ENCODE measurements at places on chromosomes 5 and 9.

GRCh38 chr9:130960522-130961378, 21.7 kb upstream of the FIBCD1 start:
- no peak overlapping the region for H3K27ac ChIP-seq
- H3K4me3 ChIP-seq: no peak overlapping the region
- no peaks in the 10 kb centered on the region for H3K36me3 ChIP-seq

- peak; percentile 81 for DNase-seq
- no peak overlapping the region for H3K4me3 ChIP-seq
- H3K27me3 ChIP-seq: peaks cover 15% of the 10 kb centered on the region
- H3K27ac ChIP-seq: no peak overlapping the region
Measured at GRCh38 chr9:34701023-34701768, 8.7 kb downstream of the CCL21 start.

- no peak for DNase-seq
- H3K4me3 ChIP-seq: no peak overlapping the region
- H3K4me1 ChIP-seq: no peaks in the 10 kb centered on the region
- H3K27me3 ChIP-seq: no peaks in the 10 kb centered on the region
Measured at GRCh38 chr5:65588694-65589093, 25.6 kb downstream of the PPWD1 start.

GRCh38 chr5:95441636-95442035, 50.5 kb downstream of the FAM81B start:
- no peaks in the 10 kb centered on the region for H3K4me1 ChIP-seq
- no peak overlapping the region for H3K27ac ChIP-seq
- H3K36me3 ChIP-seq: no peaks in the 10 kb centered on the region

GRCh38 chr9:76691517-76692313, 72.5 kb upstream of the PCA3 start:
- peak overlapping the region; percentile 24 for H3K4me3 ChIP-seq
- no peaks in the 10 kb centered on the region for H3K36me3 ChIP-seq
- no peaks in the 10 kb centered on the region for H3K4me1 ChIP-seq
- no peak overlapping the region for H3K27ac ChIP-seq

DNA sequence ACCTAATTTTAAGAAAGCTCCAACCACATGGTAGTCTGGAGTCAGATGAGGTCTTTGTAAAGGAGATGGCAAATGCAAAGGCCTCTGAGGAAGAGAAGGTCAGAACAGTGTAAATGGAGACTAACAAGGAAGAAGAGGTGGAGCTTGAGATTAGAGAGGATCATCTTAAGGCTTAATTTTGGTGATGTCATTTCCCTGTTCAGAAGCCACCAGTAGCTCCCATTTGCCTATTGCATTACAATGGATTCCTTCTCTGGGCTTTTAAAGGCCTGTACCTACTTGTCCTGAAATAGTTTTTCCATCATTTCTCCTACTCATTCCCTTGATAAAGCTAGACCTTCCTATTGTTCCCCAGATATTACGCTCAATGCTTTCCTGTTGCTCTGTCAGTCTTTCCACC, 16.1 kb downstream of the PCSK5 start:
- H3K27me3 ChIP-seq: no peaks in the 10 kb centered on the region
- H3K4me1 ChIP-seq: no peaks in the 10 kb centered on the region
- peak; percentile 21 for DNase-seq
- no peaks in the 10 kb centered on the region for H3K36me3 ChIP-seq
- no peak overlapping the region for H3K27ac ChIP-seq

DNA sequence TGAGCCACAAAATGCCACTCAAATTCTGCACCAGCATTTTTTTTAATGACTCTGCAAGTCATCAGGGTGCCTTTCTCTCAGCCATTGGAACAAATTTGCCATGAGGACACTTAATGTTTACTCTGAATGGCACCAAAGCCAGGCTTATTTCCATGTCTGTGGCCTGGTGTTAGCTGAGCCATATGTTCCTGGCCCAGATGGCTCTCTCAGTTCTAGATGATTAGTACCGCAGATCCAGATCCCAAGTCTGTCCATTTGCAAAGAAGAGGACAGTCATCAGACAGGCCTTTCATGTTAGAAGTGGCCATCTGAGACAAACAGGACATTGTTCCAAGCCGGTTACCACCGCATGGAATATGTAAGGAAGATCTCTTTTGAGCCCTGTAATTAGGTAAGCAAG, 70.3 kb downstream of the INSYN2B start:
- DNase-seq: no peak
- H3K27ac ChIP-seq: no peak overlapping the region
- no peaks in the 10 kb centered on the region for H3K4me1 ChIP-seq
- no peaks in the 10 kb centered on the region for H3K27me3 ChIP-seq

GRCh38 chr5:74161170-74161569, 479.4 kb downstream of the ENC1 start:
- no peaks in the 10 kb centered on the region for H3K36me3 ChIP-seq
- no peak for DNase-seq
- H3K4me1 ChIP-seq: no peaks in the 10 kb centered on the region
- no peaks in the 10 kb centered on the region for H3K27me3 ChIP-seq
- no peak overlapping the region for H3K27ac ChIP-seq
- no peak overlapping the region for H3K4me3 ChIP-seq

GRCh38 chr5:517535-518100, 6.6 kb downstream of the SLC9A3 start:
- H3K36me3 ChIP-seq: no peaks in the 10 kb centered on the region
- H3K27me3 ChIP-seq: peaks cover 3% of the 10 kb centered on the region
- no peak overlapping the region for H3K27ac ChIP-seq
- no peaks in the 10 kb centered on the region for H3K4me1 ChIP-seq
- H3K4me3 ChIP-seq: no peak overlapping the region

DNA sequence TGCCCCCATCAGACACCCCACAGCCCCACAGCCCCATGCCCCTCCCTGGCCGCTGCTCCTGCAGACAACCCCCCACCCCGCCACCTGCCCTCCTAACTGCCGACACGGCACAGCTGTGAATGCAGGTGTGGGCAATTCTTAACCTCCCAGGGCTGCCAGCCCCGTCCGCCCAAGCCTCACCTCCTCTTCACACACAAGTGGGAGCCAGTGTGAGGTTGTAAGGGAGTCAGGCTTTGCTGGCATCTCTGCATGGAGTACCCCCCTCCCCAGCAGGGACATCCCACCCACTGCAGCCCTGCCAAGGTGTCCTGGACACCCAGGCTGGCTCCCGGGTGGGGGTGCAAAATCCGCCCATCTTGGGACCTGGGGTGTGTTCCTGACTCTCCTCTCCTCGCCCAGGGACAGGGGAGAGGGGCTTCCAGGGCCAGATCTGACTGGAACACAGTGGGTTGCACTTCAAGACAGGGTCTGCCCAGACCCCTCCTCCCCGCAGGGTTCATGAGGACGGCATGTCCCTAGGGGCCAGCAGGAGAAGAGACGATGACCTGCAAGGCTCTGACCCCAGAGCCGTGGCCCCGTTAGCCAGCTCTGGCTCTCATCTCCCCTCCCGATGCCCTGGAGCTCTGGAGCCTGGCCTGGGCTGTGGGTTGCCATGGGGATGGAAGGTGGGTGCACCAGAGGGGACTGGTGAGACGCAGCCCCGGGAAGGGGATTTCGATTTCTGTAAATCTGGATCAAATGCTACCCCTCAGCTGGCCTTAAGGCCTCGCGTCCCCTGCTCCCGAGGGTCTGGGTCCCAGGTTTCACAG, 34.4 kb downstream of the SARDH start:
- no peaks in the 10 kb centered on the region for H3K27me3 ChIP-seq
- no peak overlapping the region for H3K27ac ChIP-seq
- H3K4me1 ChIP-seq: peaks cover 4% of the 10 kb centered on the region
- H3K4me3 ChIP-seq: no peak overlapping the region

GRCh38 chr5:67233075-67233474, 36.5 kb upstream of the CD180 start:
- H3K27me3 ChIP-seq: no peaks in the 10 kb centered on the region
- no peak overlapping the region for H3K27ac ChIP-seq
- no peak overlapping the region for H3K4me3 ChIP-seq
- no peak for DNase-seq

- no peak overlapping the region for H3K27ac ChIP-seq
- H3K4me3 ChIP-seq: no peak overlapping the region
- no peak for DNase-seq
- no peaks in the 10 kb centered on the region for H3K27me3 ChIP-seq
- no peaks in the 10 kb centered on the region for H3K36me3 ChIP-seq
Measured at GRCh38 chr5:40410231-40410861, 269.4 kb upstream of the PTGER4 start.

- no peak overlapping the region for H3K27ac ChIP-seq
- no peak overlapping the region for H3K4me3 ChIP-seq
- DNase-seq: no peak
- no peaks in the 10 kb centered on the region for H3K36me3 ChIP-seq
- H3K4me1 ChIP-seq: no peaks in the 10 kb centered on the region
Measured at GRCh38 chr9:36759141-36759540, 186.4 kb downstream of the MELK start.

DNA sequence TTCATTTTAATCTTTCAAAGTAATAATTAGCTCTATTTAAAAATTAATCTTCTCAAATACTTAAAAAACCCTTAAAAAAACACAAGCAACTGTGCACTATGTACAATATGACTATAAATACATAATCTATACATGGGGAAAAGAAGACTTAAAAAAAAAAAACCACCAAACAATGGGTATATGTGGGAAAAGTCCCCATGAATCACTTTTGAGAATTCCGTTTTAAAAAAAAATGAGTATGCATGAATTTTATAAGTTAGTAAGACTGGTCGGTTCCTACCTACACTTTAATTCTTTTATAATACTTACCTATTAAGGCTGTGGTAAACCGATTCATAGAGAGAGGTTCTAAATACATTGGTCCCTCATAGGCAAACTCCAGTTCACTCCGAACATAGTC, 27.7 kb downstream of the RNF145 start:
- no peaks in the 10 kb centered on the region for H3K27me3 ChIP-seq
- no peak for DNase-seq
- peaks cover 2% of the 10 kb centered on the region for H3K4me1 ChIP-seq
- no peak overlapping the region for H3K4me3 ChIP-seq
- H3K27ac ChIP-seq: no peak overlapping the region

DNA sequence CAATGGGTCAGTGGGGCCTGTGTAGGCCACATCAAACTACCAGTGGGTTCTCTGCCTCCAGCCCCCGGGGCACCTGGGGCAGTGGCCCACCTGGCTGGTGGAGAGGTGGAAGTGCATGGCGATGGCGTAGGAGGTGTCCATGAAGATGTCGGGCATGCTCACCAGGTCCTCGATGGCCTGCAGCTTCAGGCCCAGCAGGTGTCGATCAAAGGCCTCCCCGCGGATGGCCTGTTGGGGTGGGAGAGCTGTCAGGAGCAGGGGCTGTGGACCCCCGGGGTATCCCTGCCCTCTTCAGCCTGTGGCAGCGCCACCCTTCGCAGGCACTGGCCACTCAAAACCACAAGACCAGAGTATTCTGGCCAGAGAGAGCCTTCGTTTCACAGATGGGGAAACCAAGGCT, 14.7 kb downstream of the CRAT start:
- no peak overlapping the region for H3K4me3 ChIP-seq
- H3K4me1 ChIP-seq: no peaks in the 10 kb centered on the region
- H3K27ac ChIP-seq: no peak overlapping the region

GRCh38 chr9:110327716-110328115, 9.9 kb downstream of the TXNDC8 start:
- no peaks in the 10 kb centered on the region for H3K4me1 ChIP-seq
- no peak overlapping the region for H3K27ac ChIP-seq
- H3K27me3 ChIP-seq: no peaks in the 10 kb centered on the region
- no peak overlapping the region for H3K4me3 ChIP-seq
- no peak for DNase-seq
